Activated CD4-positive, alpha-beta T cell treated with anti-CD3 and anti-CD28 coated beads for 1 hour (primary cell): ENCODE measurements at places on chromosomes 1 and 21.
A peak's percentile ranks its signal among the peaks of the same experiment; 100 is the strongest.

- DNase-seq, result no peak
Measured at GRCh38 chr1:37890378-37891014, 31.1 kb upstream of the MTF1 start.

DNA sequence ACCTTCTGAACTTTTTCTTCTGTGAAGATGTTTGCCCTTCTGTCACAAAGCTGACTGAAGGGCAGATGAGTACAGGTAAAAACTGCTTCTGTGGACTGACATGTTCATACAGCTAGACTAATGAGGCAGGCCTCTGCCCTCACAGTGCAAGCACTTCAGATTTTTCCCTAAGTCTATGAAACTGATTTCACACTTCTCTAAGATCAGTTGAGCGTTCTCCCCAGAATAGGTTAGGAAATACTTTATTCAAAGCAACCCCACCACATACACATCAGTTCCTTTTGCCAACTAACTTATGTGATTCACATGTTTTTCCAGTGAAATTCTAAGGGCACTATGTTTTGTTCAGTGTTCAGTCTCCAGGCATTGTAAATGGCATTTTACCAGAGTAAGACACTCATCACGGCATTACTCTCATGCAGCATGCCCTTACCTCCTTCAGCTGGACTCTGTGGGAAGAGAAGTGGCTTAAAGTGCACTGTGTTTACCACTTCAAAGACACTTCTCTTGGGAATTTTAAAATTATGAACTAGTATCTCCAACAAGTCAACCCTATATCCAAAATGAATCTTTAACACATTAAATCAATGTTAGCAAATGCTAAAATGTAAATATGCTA lies 5.4 kb upstream of the PSMG1 start:
- no peak for DNase-seq

GRCh38 chr1:67696708-67697107 lies 11.7 kb downstream of the GADD45A start:
- no peak for DNase-seq

GRCh38 chr1:121519042-121519755 lies 334.4 kb downstream of the SRGAP2C start:
- peak; percentile 74 for DNase-seq

- no peak for DNase-seq
Measured at GRCh38 chr1:96840396-96840795, 118.8 kb downstream of the PTBP2 start.
